ENCODE measurements at places on chromosomes 16 and 17.

DNA sequence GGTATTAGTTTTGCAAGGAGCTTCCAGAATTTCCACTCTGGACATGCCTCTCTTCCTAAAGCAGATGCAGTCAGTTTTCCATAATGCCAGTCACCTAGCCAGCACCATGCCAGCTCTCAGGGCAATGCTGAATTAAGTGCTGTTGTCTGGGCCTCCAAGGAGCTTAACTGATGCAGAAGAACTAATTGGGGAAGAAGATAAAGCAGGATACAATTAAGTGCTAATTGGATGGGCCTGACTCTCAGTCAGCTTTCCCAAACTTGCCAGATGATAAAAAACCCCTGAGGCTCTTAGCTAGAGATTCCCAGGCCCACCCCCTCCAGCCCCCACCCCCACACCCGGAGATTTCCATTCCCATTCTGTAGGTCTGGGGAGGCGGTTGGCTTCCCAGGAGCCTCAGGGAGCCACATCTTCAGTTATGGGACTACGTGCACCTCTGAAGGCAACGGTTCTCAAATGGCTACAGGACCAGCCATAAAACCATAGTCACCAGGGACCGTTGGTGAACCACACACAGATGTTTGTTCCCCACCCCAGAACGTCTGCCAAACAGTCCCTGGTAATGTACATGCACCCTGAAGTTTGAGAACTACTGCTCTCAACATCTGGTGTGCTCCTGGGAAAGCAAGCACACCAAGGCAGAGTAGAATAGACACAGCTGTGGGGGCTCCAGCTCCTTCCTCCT, 499.1 kb upstream of the CDH5 start:
- DNase-seq, result no peak

- DNase-seq, result no peak
These were observed 89.3 kb downstream of the SDR42E1 start for GRCh38 chr16:81921843-81922584.

- DNase-seq, result no peak
These were observed 24.4 kb downstream of the GLP2R start for GRCh38 chr17:9850151-9850550.

GRCh38 chr17:63930951-63931575, 1.1 kb downstream of the CD79B start:
- peak; percentile 60 for DNase-seq

DNA sequence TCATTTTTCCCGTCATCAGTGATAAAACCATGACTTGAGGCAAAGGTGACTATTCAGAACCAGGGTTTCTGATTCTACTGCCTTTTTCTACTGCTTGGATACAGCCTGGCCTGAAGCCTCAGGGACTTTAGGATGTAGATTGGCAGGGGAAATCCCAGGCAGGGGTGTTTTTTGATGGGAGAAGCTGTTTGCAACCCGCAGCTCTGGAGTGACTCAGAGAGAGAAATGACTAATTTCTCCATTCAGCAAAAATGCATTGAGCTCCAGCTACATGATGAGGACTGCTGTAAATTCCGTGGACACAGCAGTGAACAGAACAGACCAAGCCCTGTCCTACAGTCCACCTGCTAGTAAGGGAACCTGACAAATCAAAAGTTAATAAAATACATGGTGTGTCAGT, 560.6 kb downstream of the CDH13 start:
- no peak for DNase-seq

- DNase-seq, result no peak
These were observed 14.1 kb downstream of the RAD51C start for GRCh38 chr17:58706351-58707140.

DNA sequence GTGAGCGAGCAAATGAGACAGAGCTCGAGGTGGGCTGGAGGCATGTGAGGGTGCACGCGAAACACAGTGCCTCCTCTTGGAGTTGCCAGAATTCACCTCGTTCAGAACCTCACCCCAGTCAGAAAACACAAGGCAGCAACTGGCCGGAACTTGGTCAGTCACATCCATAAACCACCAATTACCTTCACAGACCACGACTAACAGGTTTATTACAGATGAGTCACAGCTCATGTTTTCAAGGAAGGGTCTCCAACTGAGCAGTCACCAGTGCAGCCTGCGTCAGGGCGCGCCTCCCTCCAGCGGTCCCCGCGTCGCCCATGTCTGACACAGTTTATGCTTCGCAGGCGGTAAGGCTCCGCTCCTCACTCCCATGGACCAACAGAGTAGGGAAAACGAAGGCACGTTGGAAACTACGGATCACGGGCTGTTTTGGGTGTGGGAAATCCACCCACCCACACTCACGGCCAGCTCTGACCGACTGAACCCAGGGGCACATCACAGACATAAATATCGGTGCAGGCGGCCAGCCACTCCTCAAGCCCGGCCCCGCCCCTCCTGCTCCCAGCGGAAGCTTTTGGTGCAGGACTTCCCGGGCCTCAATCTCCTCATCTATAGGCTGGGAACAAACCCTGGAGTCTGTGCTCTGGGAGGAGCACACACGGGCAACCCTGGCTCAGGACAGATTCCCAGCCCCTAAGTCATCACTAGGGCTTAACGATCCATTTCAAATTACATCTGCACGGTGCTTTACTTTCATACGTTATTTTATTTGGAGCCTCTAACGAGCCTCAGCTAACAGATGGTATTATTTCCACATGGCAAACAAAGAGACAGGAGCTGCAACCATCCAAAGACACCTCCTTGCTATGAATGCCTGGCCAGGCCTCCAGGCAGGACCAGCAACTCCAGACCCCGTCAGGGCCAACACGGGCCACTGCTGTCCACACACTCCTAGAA, 126.3 kb downstream of the ZNF778 start:
- no peak for DNase-seq

- no peak for DNase-seq
These were observed 67.2 kb downstream of the PARN start for GRCh38 chr16:14562691-14563491.

GRCh38 chr16:65845466-65846209, 520.9 kb upstream of the CDH5 start:
- no peak for DNase-seq

- no peak for DNase-seq
These were observed 171.4 kb downstream of the ANKFN1 start for GRCh38 chr17:56324676-56325075.

DNA sequence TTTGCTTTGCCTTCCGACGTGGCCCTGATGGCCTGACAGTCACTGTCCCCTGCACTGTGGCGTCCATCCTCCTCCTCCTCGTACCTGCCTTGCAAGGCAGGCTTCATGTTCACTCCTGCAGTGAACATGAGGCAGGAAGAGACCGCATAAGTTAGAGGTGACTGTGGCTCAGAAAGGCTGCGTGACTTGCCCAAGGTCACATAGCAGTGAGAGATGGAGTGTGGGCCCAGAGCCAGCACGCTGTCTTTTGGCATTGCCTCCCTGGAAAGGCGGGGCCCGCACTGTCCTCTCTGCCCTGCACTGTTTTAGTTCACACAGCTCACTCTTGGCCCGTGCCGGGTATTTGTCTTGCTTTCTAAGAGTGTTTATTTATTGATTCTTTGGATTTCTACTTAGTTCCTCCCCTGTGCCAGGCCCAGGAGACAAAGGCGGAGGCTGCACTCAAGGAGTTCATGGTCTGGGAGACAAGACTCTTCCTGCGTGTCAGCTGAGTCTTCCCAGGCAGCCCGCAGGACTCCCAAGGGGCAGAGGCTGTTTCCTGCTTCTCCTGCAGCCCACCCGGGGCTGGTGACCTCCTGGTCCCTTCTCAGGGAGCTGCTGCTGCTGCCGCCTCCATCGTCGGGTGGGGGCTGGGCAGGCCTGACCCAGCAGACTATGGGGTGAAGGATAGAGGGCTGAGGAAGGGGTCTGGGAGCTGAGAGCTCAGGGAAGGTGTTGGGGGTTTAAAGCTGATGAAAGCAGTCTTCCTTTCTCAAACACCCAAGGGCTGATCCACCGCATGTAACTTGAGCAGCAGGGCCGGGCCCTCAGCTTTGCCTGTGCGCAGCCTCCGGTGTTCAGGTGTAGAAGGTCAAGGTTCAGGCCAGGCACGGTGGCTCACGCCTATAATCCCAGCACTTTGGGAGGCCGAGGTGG, 12.7 kb downstream of the CYGB start:
- DNase-seq, result no peak

DNA sequence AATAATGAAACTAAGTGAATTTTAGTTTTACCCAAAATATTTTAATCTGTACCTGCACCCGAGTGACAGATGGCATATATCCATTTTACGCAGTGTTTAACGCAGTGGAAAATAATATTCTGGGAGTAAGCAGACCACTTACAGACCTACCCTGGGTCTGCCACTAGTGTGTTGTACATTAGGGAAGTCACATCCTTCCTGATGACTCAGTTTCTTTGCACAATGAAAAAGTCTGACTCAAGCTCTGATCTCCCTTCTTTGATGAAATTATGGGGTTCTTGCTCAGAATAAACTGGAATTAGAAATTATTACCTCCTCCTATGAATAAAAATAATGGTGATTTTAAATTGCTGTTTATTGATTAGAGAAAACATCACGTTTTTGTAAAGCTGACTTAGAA, 123.2 kb upstream of the AXIN2 start:
- DNase-seq, result no peak

- DNase-seq, result peak; percentile 74
These were observed at the start of gene IGFBP4 for GRCh38 chr17:40443196-40443987. Gene IGFBP4 (plus strand): TSS chr17:40443450. CDS start chr17:40443736, 286 bp downstream.

GRCh38 chr17:79923974-79924638, 84.9 kb upstream of the CBX4 start:
- peak; percentile 64 for DNase-seq

DNA sequence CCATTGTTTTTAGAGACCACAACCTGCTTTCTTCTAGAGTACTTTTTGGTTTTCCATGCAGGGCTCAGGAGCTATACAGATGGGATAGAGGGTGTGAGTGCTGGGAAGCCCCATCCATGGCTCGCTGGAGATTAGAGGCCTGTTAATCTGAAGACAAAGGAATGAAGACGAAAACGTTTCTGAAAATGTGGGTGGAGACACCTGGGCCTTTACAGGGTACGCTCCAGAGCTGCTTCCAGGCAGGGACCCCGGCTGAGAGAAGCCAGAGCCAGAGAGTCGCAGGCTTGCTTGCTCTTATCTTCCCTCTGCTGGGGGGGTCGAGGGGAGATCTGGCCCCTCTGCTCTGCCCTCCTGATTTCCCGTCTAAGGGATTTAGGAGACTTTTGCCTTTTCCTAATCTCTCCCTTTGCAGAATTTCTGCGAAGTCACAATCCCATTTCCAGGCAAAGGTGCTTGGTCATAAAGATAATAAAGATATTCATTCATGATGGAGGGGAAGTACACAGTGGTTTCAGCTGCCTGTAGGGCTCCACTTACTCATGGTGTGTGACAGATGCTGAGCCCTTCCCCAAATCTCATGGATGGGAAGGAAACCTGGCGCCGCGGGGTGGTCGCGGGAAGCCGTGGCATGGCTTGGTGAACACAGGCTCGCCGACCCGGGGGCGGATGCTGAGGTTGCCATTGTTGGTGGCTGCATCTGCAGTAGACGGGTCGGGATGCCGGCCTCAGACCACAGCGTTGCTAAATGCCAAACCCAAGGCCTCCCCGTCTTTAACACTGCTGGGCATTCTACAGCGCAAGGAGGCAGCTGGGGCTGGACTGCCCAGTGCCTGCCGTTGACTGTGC, 4.8 kb upstream of the SOCS3 start:
- no peak for DNase-seq

DNA sequence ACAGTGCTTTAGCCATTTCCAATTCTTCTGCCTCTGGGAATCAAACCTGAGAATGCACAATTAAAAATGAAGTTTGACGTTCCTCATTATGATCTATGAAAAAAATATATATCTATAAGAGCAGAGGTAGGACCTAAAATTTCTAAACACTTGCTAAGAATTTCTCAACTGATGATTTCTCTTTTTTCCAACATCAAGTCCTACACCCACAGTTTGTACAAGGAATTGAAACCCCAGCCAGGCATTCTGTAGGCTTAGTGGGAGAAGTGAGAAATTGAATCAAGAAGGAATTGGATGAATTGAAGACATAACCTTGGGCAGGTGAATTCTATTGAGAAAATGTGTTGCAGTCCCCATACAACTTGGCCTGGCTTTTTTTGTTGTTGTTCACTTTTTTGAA, 2.7 kb downstream of the CACNG3 start:
- DNase-seq, result no peak

DNA sequence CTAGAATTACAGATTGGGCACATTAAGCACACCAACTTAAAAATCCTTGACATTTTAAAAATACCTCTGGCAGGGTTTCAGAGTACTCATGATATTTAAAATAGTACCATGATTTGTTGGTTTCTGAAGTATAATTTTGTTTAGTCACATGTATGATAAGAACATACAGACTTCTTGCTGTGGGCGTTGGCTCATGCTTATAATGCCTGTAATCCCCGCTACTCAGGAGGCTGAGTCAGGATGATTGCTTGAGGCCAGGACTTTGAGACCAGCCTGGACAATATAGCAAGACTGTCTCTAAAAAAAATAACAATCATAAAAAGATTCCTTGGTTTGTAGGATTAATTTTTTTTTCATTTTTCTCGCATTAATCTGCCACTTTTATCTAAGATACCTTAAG, 78.5 kb downstream of the NOS2 start:
- DNase-seq, result no peak

DNA sequence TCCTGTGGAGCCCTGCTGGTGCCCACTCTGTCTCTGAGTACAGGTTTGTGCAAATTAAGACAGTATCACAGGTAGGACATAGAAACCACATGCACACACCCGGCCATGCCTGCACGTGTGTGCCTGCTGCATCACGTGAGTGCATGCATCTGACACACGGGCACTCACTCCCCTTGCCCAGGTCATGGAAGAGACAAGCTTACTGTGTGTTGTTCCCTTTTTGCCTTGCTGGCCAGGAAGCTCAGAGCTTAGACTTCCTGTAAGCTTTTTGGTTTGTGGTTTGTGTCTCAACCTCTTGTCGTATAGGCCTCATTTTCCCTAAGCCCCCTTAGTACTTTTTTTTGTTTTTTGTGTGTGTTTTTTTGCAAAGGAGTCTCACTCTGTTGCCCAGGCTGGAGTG, 25.0 kb downstream of the ZNF469 start:
- no peak for DNase-seq

- no peak for DNase-seq
These were observed 86.7 kb downstream of the ZFHX3 start for GRCh38 chr16:72961115-72961832.

DNA sequence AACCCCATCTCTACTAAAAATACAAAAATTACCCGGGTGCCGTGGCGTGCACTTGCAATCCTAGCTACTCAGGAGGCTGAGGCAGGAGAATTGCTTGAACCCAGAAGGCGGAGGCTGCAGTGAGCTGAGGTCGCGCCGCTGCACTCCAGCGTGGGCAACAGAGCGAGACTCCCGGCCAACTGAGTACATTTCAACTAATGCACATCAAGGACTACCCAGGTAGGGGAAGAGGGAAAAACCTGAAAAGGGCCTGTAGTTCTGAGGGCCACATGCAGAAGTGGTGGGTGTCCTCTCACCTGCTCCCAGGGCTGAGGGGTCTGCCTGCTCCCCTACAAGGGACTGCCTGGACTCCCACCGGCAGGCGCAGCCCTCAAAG, 584 bp upstream of the SLC16A5 start:
- DNase-seq, result no peak

- DNase-seq, result no peak
These were observed 1.1 kb downstream of the VAT1 start for GRCh38 chr17:43020789-43021740.

GRCh38 chr17:2369039-2369438, 31.7 kb downstream of the SGSM2 start:
- no peak for DNase-seq

GRCh38 chr16:11165894-11166665, 89.9 kb downstream of the SOCS1 start:
- no peak for DNase-seq
